Kidney (tissue), 22 donors: ENCODE measurements at places on chromosomes 13 and 19.

GRCh38 chr19:43767818-43768217, 13.0 kb downstream of the KCNN4 start:
- DNase-seq = no peak

DNA sequence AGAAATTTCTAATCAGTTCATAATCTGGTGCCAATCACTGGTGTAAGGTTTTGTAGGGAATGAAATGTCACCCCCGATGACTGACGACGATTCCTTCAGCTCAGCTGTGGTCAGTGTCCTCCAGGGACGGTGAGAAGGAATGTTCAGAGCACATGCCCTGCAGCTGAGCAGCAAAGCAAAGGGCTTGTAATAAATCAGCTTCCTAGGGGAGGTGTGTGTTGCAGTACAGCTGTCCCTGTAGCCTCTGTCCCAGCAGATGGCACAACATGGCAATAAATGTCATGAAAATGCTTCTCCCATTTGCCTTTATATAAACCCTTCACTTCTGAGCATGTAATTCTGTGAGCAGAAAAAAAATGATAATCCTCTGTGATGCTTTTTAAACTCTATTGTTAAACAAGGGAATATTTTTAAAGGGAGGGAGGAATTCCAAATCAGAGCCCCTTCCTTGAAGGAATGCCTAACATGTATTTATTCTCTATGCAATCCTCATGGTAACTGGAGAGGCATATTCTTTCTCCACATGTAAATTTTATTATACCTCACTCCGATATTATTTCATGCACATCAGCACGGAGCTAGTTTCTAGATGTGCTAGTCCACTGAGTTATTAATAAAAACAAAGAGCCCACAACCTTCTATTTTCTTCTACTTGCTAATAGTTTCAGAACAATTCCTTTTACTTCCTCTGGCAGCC, 102.5 kb downstream of the FAM216B start:
- peak; percentile 86 for DNase-seq

DNA sequence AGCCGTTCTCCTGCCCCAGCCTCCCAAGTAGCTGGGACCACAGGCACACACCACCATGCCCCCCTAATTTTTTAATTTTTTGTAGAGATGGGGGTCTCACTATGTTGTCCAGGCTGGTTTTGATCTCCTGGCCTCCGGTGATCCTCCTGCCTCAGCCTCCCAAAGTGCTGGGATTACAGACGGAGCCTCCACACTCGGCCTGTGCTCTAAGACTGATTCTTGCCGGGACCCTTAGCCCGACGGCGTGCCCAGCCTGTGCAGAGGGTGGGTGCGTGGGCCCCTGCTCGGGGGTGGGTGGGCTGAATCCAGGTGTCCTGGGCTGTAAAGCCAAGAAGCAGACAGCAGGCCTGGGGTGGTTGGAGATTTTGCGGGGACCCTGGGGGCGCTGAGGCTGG, 64.3 kb downstream of the GADD45B start:
- DNase-seq = no peak

DNA sequence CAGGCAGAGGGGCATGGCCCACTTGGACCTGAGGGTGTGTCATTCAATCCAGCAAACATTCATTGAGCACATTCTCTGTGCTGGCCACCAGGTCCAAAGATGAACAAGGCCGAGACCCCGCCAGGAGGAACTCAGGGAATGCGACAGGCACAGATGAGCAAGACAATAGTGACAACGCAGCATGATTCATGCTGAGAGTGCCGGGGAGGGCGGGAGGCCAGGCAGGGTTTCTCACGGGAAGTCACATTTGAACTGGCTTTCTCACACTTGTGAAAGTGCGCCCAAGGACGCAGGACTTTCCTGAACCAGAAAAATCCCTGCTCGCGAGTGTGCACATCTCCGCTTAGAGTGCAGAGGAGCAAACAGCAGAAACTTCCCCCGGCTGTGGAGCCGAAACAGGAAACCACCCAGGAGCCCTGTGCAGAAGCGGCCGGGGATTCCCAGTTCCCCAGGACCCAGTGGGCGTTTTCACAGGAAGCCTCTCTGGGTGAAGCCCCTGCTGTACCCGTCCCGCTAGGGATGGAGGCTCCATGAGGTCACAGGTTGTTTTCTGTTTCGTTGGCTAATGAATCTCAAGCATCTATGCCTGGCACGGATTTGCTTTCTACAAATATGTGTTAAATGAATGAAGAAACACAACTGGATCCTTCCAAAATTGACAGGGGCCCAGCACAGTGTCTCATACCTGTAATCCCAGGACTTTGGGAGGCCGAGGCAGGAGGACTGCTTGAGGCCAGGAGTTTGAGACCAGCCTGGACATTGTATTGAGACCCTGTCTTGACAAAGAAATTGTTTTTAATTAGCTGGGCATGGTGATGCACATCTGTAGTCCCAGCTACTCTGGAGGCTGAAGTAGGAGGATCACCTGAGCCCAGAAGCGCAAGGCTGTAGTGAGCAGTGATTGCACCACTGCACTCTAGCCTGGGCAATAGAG, 68.4 kb upstream of the TM9SF2 start:
- DNase-seq = peak; percentile 58

GRCh38 chr19:17138937-17139598, 63.5 kb downstream of the MYO9B start:
- DNase-seq = no peak

DNA sequence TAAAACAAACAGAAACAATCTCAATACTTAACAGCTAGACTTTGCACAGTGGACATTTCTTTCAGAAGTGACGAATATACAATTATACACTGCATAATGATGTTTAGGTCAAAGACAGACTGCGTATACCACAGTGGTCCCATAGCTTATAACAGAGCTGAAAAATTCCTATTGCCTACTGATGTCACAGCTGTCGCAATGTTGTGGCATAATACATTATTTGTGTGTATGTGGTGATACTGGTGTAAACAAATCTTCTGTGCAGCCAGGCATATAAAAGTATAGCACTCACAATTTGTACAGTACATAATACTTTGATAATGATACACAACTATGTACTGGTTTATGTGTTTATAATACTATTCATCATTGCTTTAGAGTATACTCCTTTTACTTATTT, 116.7 kb downstream of the TNFRSF19 start:
- DNase-seq = no peak

- DNase-seq = peak; percentile 76
These were observed 1.7 kb upstream of the ADM5 start for GRCh38 chr19:49687566-49688316.

GRCh38 chr19:47863514-47863936, 4.5 kb downstream of the TPRX2 start:
- DNase-seq = peak; percentile 90

DNA sequence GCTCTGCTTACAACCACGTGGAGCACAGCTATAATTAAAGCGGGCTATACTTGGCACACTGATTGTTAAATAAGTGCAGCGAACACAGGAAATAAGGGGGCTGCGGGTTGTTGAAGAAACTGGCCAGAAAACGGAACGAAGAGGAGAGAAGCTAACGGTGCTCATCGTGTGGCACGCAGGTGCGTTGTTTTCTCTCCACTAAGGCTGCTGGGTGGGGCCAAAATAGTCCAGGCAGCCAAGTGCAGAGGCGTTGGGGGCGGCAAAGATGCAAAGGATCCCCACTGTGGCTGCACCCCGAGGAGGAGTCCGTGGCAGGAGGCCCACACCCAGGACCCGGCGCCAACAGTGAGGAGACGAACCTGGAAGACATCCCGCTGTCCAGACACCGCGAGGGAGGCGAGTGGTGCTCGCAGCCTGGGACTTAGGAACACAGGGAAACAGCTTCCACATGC, 8.1 kb upstream of the ARL11 start:
- no peak for DNase-seq

- DNase-seq = peak; percentile 90
These were observed 454.5 kb downstream of the IRS2 start for GRCh38 chr13:109331898-109332297.

GRCh38 chr13:36341718-36342117, 4.5 kb downstream of the SPART start:
- no peak for DNase-seq

DNA sequence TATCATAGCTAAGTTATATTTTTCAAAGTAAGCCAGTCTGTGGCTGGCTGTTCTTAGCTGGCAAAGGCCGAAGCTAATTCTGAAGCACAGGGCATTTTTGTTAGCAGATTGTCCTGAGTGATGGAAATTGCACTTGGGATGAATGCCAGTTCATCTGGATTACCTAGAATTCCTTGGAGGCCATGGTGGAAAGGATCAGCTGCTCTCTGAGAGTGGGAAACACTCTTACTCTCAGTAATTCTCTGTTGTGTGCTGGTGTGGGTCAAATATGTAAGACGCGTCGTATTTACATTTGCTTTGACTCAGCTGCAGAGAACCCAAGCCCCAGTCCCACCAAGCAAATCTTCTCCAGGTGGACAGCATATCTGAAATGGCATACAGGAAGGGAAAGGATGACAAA, 60.7 kb upstream of the C1QTNF9B start:
- no peak for DNase-seq

- peak; percentile 84 for DNase-seq
These were observed 5.7 kb downstream of the REX1BD start for GRCh38 chr19:18594096-18594823.

GRCh38 chr19:46296722-46297461, at the start of gene HIF3A:
HIF3A (plus strand) TSS chr19:46297042; CDS start chr19:46297077, 35 bp downstream.
- DNase-seq = peak; percentile 94

GRCh38 chr19:46497773-46498172, 2.1 kb upstream of the PNMA8B start:
- DNase-seq = no peak
